ENCODE measurements at places on chromosomes 11 and 22.

DNA sequence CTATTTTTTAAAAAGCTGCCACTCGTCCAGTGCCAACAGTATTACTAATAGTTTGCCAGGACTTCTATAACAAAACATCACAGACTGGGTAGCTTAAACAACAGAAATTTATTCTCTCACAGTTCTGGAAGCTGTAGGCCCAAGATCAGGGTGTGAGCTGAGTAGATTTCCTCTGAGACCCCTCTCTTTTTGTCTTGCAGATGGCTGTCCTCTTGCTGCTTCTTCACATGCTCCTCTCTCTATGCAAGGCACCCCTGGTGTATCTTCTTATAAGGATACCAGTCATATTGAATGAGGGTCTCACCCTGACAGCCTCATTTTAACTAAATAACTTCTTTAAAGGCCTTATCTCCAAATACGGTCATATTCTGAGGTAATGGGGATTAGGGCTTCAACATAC is 390.9 kb downstream of the DLG2 start:
- DNase-seq, result no peak

GRCh38 chr11:30424844-30425243 is 101.9 kb downstream of the ARL14EP start:
- no peak for DNase-seq

GRCh38 chr11:73907191-73907590 is 30.4 kb downstream of the PAAF1 start:
- DNase-seq, result no peak

GRCh38 chr11:114141863-114142580 is 82.5 kb downstream of the ZBTB16 start:
- DNase-seq, result no peak

DNA sequence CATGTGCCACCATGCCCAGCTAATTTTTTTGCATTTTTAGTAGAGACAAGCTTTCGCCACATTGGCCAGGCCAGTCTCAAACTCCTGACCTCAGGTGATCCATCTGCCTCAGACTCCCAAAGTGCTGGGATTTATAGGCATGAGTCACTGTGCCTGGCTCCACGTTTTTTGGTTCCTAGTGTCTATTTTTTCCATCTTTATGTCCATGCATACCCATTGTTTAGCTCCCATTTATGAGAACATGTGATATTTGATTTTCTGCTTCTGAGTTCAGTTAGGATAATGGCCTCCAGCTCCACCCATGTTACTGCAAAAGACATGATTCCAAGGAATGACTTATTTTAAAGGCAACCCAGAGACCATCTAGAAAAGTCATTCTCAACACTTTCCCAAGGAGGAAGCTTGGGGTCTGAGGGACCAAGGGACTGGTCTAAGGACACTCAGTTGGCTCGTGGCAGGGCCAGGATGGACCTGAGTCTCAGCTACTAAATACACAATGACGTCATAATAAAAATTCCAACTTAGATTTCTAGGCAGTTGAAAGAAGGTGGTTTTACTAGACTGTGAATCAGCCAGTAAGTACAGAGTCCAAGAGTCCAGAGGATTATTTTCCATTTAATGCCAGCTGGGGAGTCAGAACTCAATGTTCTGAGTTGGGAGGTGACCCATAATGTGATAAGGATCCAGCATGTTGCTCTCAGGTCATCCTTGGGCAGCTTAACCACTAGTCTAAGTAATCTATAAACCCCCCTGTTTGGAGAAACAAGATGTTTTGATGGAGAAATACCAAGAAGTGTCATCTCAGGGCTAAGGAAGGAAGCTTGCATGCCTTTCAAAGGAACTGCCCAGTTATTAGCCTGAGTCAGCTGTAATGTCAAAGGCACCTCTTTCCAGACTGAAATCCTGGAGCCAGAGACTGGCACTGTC is 39.4 kb downstream of the ABTB2 start:
- no peak for DNase-seq

GRCh38 chr11:70604630-70605467 is 206.5 kb downstream of the CTTN start:
- no peak for DNase-seq

DNA sequence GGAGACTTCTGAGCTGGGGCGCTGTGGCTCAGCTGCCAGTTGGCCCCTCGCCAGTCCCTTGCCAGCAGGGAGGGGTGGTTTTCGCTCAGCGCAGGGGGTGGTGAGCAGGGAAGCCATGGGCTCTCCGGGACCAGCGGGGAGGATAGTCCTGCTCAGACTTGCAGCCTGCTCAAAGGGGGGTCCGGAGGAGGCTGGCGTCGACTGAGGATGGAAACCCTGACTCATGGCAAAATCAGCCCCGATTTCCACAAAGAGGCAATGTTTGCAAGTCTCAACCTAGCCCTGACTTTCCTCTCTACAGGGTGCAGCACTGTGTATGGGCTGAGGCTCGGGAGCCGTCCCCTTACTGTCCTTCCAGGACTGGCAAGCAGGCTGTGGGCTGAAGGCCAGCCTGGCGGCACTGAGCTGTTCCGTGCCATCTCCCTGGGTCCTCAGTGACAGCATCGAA is 35.1 kb downstream of the FBLN1 start:
- DNase-seq, result no peak

- no peak for DNase-seq
Observed at GRCh38 chr22:29641700-29642330, 38.4 kb downstream of the NF2 start.

GRCh38 chr11:13288375-13289029 is 10.9 kb downstream of the BMAL1 start:
- no peak for DNase-seq

- DNase-seq, result no peak
Observed at GRCh38 chr11:27242591-27242990, 120.4 kb downstream of the CCDC34 start.

DNA sequence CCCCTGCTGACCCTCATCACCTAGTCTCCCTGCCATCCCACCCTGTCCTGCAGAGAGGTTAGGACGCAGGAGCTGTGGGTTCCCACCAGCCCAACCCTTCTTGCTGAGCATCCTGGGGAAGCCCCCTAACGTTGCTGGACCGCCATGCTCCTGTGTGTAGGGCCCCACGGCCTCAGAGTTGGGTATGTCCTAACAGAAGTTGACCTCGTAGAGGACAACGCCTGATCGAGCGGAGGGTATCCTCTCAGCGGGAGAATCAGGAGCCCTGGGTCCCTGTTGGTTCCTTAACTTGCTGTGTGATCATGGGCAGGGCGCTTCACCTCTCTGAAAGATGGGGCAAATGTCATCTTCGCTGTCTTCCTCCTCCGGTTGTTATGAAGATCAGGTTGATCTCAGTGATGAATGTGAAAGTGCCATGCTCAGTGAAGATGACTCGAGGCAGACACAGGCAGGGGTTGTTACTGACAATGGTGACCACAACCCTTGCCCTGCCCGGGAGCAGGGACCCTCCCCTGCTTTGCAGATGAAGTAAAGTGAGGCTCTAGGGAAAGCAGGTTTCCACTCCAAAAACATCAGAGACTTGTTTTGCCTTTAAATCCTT is 19.3 kb upstream of the CD5 start:
- no peak for DNase-seq

- DNase-seq, result peak; percentile 7
Observed at GRCh38 chr22:44924710-44925109, 85.1 kb downstream of the PHF21B start.

DNA sequence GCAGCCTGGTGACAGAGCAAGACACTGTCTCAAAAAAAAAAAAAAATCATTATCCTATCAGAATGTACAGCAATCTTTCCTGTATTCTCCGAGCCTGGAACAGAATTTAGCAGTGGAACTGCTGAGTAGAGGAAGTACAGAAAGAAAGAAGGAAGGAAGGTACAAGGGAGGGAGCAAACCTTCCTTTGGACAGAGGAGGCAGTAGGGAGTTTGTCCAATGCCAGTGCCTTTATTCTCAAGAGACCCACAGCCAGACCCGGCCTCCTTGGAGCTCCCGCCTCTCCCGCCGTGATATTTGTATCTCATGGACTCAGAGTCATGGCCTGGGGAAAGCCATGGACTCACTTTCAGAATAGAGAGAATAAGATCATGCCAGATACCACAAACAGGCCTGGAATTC is 37.7 kb upstream of the LRRC55 start:
- no peak for DNase-seq

DNA sequence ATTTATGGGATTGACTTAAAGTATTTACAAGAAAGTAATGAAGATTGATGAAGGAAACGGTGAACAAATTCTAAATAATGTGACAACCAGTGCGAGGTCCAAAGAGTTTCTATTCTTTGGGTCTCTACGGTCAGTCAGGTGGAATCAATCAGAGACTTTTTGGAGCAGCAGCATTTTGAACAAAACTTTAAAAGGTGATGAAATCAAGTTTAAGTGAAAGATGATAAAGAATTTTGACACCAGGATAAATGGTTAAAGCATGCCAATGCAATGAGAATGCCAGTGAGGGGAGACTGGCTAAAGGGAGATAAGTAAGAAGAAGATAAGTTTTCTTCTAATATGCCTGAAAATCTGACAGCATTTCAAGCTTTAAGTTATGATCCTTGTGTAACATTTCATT is 67.9 kb downstream of the DCUN1D5 start:
- no peak for DNase-seq

DNA sequence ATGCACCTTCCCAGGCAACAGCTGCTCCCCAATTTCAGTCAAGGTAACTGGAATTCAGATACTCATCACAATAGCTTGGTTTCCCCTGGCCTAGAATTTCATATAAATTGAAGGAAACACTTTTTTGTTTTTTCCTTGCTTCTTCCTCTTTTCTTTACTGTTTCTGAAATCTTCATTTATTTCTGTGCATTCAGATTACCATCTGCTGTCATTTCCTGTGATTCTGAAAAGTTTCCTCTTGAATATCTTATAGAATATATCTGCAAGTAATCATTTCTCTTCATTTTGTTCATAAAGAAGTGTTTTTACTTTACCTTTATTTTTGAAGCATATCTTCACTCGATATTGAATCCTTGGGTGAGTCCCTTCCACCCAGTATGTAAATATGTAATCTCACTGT is 85.3 kb downstream of the GAB4 start:
- DNase-seq, result no peak

GRCh38 chr22:42493393-42493792 is 26.2 kb downstream of the RRP7A start:
- no peak for DNase-seq

- no peak for DNase-seq
Observed at GRCh38 chr11:113528982-113529381, 53.8 kb upstream of the DRD2 start.

GRCh38 chr11:126434950-126435335 is 79.5 kb downstream of the ST3GAL4 start:
- no peak for DNase-seq

- no peak for DNase-seq
Observed at GRCh38 chr22:43400449-43400848, 11.4 kb upstream of the MPPED1 start.

DNA sequence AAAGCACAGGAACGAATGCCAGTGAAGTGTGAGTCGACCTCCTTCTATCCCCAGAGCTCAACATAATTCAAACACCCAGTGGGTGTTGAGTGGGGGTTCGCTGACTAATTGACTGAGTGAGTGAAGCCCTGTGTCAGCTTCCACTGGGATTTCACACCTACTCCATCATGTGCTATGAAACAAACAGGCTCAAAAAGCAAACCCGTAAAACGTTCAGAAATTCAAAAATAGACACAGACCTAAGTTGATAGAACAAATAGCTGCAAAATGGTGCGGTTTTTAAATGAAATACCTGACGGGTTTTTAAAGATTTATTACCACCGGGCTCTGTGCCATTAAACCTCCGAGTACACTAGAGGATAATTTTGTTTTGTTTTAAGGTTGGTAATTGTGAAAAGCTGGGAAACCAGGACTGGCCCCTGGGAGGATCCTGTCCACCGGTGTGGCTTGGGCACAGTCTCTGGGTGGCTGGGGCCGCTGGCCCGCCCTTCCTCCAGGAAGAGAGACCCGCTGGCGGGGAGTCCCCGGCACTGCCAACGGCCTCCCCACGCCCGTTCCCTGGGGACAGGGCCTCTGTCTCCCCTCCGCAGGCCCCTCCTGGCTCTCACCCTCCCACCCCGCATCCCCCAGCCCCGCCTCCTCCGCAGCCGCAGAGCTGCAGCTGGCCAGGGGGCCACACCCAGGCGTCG is 13.6 kb downstream of the KCNJ5 start:
- no peak for DNase-seq

DNA sequence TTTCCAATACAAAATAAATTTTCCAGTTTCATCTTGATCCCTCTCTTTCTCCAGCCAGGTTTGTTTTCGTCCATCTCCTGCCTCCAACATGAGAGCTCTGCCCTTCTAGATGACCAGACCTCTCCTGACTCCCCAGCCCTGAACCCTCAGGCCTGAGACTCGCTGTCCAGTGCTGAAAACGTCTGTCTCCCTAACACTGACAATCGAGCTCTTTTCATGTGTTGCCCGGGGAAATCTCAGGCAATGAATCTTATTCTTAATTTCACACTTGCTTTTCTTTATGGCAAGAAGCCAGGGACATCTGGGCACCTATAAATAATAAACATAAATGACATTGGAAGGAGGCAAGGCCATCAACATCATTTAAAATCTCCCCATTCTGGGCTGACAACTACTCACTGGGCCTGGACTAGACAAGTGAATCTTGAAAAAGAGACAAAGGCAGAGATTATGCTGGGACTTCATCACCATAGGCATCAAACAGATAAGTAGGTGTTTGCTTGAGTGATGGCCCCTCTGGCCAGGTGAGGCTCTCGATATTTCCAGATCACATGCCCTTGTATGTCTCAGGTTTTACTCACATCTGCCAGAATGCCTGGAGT is 274.5 kb upstream of the B3GAT1 start:
- DNase-seq, result no peak

GRCh38 chr11:67486481-67487195 is 3.8 kb downstream of the AIP start:
- peak; percentile 83 for DNase-seq

DNA sequence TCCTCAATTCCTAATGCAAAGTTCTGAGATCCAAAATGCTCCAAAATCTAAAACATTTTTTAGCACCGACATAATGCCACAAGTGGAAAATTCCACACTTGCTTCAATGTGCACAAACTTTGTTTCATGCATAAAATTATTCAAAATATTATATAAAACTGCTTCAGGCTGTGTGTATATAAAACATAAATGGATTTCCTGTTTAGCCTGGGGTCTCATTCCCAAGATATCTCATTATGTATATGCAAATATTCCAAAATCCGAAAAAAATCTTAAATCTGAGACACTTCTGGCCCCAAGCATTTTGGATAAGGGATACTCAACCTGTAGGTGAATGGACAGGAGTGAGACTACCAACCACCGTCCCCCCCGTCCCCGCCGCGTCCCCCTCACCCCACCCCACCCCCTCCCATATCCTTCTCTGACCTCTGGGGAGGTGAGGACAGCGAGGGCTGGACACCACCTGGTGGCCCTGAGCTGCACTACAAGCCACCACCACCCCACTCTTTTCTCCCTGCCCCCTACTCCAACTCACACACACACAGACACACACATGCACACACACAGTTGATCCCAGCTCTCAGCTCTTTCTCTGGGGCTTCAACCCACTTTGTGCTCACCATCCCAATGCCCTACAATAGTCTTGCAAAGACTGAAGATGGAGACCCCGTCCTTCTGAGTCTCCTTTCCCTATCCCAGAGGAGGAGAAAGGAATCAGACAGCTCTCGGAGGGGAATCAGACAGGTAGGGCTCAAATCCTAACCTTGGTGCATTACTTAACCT is 101.0 kb downstream of the PDE2A start:
- DNase-seq, result no peak
